ENCODE measurements at places on chromosomes 3 and 15. TPM values are rescaled to one million over a fixed set of nuclear protein-coding genes. Genes with fewer than 3 reads are reported as not detected.

Gene CFAP100
- polyA plus RNA-seq: 7.4 TPM

Gene CFAP91
- polyA plus RNA-seq: 4.0 TPM

Gene SMCO1
- not detected for polyA plus RNA-seq

Gene SNAP23
- polyA plus RNA-seq: 97.1 TPM

Gene ALPK3
- 16.0 TPM for polyA plus RNA-seq

Gene ZNF860
- polyA plus RNA-seq: 8.4 TPM

Gene CLDN18
- 140 TPM for polyA plus RNA-seq

Gene TNFSF10
- polyA plus RNA-seq: 32.8 TPM

Measured in left lung (tissue), 14 donors.